Tongue (tissue), 3 donors: ENCODE measurements at places on chromosomes 11 and 22.
A peak's percentile ranks its signal among the peaks of the same experiment; 100 is the strongest.

DNA sequence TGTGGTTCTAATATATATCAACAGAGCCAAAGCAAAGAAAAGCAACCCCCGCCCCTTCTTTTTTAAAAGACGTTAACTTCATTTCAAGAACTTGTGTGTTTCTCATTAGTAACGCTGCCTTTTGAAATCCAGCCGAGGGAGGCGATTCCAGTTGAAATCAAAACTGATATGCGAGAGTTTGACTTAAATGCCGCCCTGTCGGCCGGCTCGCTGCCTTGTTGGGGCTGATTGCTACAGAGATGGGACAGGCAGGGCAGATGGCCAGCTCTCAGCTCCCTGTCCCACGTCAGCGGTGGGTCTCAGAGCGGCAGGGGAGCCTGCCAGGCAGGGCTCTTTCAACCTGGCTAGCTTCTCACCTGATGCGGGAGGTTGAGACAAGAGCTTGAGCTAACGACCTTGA, 51.9 kb upstream of the ALX4 start:
- peak; percentile 60 for DNase-seq

- DNase-seq, result no peak
Observed at GRCh38 chr11:28729339-28729738, 621.2 kb downstream of the METTL15 start.

DNA sequence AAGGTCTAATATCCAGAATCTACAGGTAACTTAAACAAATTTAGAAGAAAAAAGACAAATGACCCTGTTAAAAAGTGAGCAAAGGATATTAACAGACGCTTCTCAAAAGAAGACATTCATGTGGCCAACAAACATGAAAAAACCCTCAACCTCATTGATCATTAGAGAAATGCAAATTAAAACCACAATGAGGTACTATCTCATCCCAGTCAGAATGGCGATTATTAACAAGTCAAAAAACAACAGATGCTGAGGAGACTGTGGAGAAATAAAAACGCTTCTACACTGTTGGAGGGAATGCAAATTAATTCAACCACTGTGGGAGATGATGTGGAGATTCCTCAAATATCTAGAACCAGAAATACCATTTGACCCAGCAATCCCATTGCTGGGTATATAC, 67.2 kb downstream of the SLC17A6 start:
- DNase-seq, result no peak

DNA sequence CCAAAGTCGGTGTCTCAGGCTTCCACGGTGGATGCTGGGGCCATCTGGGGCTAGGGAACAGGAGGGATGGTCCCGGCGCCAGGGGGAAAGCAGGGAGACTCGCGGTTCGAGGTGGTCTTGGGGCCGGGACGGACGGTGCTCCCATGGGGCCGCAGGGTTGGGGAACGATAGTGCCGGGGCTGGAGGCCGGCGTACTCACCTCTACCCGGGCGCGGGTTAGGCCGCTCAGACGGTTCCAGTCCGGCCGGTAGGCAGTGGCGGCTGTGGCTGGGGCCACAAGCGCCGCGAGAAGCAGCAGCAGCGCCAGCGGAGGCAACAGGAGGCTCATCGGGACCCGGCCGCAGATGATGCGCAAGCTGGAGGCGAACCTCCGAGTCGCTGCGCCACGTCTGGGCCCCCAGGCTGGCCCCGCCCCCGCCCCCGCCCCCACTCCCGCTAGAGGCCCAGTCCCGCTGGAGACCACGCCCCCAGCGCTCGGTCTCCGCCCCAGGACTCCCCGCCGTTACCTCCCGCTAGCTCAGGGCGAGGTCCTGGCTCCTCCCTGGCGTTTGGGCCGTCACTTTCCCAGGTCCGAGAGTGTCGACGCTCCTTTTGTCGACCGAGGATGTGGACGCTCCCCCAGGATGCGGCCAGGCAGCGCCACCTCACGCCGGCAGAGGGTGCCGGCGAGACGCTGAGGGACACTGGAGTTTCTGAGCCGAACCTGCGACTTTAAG, at the start of gene SELENOM:
TSS of gene SELENOM (minus strand) at position 391 of the 716 bp plus-strand sequence. CDS start at position 328, 63 bp downstream.
- DNase-seq, result peak; percentile 97

DNA sequence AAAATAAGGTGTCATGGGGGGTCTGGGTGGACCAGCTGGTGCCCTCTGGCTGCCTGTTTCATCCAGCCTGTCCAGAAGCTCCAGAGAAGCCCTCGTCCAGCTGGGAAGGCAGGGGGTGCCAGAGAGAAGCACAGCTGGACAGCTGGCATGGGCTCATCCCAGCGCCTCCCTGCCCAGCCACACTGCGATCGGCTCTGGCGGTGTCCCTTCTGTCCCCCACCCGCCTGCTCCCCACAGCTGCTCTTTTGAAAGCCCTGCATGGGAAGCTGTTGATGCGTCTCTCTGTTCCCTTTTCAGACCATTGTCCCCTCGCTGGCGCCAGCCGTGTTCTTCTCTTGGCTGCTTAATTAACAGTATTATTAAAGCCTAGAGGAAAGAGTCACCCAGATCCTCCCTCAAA, 86.5 kb downstream of the MN1 start:
- DNase-seq, result peak; percentile 91

DNA sequence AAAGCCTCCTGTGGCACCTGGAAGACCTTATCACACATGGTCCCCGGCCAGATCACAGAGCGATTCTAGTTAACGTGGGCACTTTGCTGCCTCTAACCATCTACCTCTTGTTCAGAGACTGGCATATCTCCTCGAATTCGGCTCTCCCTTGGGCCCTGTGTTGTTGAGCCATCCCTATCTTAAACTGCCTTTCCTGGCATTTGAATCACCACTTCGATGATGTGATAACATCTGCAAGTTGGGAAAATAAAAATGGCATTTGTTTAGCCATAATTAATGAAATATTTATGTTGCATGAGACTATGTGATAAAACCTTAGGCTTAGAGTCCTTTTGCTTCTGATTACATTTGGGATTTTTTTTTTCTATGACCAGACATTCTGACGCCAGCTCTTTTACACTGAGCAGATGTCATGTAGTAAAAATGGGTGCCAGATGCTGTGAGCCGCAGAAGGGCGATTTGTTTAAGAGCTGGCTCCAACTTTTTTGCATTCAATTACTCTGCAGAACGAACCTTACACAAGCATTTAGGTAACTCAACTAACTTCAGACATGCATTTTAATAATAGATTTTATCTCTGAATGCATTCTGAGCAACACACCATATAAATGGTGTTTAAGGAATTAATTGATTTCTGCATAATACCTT, 58.5 kb upstream of the PARVA start:
- DNase-seq, result peak; percentile 82

- no peak for DNase-seq
Observed at GRCh38 chr22:39301926-39302325, 17.5 kb downstream of the RPL3 start.

GRCh38 chr22:30754971-30755758, 60.5 kb downstream of the OSBP2 start:
- DNase-seq, result peak; percentile 74

GRCh38 chr11:134393638-134394037, 18.4 kb downstream of the B3GAT1 start:
- peak; percentile 33 for DNase-seq

- peak; percentile 35 for DNase-seq
Observed at GRCh38 chr11:15507592-15507991, 392.9 kb downstream of the INSC start.

DNA sequence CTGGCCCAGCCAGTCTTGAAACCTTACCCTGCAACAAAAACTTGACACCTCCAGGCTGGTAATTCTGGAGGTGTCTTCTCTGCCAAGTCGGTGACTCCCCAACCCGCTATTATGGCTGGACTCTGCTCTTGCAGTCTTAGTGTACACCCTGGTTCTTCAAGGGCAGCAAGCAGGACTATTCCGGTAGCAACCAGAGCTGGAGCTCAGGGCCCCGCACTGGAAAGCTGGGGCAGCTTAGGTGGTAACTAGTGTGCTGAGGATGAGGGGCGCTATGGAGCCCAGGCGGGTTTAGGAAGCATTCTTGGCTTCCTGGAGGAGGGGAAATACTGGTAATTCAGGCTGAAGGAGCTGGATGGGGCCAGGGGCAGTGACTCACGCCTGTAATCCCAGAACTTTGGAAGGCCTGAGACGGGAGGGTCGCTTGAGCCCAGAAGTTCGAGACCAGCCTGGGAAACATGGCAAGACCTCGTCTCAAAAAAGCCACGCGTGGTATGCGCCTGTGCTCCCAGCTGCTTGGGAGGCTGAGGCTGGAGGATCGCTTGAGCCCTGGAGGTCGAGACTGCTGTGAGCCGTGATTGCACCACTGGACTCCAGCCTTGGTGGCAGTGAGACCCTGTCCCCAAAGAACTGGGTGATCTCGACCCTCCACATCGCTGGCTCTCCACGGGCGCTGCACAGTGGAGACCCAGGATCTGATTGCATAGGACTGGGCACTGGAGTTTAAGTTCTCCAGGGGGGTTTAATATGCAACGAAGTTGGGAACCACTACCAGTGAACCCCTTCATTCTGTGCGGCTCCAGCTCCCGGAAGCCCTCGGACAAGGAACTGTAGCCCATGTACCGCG, 10.6 kb upstream of the AIFM3 start:
- no peak for DNase-seq

GRCh38 chr11:69010964-69011623, 2.0 kb downstream of the MRGPRF start:
- peak; percentile 92 for DNase-seq
